Activated naive CD8-positive, alpha-beta T cell treated with anti-CD3 and anti-CD28 coated beads, Interleukin-2, amount 50 U/mL, for 16 hours (primary cell): ENCODE measurements at places on chromosomes 5 and 9.

DNA sequence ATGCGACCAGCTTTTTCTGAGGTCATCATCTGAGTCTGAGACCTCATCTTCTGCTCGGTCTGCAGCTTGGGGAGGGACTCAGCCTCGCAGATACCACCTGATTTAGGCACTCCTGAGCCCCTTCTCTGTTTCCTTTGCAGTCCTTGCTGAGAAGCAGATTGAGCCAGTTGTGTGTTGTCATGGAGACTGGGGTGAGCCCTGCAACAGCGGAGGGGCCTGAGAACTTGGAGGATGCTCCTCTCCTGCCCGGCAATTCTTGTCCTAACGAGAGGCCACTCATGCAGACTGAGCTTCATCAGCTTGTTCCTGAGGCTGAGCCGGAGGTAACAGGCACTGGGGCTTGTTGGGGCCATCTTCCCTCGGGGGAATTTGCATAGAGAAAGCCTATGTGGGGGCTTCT lies 19.2 kb downstream of the TEX53 start:
- DNase-seq: no peak

- DNase-seq: no peak
Observed at GRCh38 chr9:128683340-128684064, 5.5 kb upstream of the SET start.

- no peak for DNase-seq
Observed at GRCh38 chr9:28001096-28001495, 427.8 kb upstream of the C9orf72 start.

- DNase-seq: no peak
Observed at GRCh38 chr9:138010861-138011260, 133.3 kb downstream of the CACNA1B start.

DNA sequence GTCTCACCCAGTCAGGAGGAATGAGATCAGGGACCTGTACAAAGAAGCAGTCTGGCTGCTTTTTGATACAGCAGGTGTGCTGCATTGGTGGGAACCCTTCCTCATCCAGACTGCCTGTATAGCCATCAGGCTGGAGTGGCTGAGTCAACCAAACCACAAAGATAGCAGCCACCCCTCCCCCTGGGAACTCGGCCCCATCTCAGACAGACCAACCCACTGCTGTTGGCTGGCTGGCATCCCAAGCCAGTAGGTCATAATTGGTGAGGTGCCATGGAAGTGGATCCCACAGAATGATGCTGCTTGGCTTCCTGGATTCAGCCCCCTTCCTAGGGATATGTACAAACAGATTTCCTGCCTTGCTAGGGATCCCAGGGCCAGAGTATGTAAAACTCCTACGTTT lies 60.9 kb downstream of the YTHDC2 start:
- DNase-seq: no peak
